Stimulated activated naive CD4-positive, alpha-beta T cell (primary cell): ENCODE measurements at places on chromosomes 7 and 10.

- no peak for DNase-seq
These were observed 138.5 kb downstream of the WNT2 start for GRCh38 chr7:117184367-117184766.

GRCh38 chr10:103871006-103871405 is 15.6 kb upstream of the SH3PXD2A start:
- DNase-seq, result no peak

DNA sequence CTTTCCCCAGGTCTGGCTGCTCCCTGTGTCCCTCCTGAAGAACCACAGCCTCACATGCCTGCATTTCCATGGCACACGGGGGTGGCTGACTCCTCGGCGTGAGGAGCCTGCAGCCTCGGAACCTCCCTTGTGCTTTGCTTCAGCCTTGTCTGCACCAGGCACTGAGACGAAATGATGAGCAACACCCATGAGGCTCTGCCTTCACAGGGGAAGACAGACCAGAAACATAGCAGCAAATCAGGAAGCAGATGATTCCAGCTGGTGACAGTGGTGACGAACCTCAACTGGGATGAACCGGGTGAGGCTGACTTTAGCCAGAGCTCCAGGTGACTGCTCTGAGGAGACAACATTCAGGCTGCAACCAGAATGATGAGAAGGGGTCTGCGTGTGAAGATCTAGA is 84.5 kb upstream of the SMNDC1 start:
- no peak for DNase-seq

DNA sequence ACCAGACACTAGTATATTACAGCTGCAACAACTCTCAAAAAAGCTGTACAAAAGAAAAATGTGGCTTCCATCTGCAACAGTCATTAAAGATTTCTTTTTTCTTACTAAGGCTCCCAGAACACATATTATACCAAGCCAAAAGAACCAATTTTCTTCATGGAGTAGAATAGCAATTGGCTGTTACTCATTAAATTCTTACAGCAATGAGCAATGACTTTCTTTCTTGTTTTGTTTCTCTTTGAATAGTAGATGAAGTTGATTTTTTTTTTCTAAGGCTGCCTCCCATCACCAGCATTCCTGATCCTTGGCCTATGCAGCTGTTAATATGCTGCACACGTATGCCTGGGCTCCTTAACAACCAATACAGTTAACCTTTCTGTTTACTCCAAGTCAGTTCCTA is 36.6 kb upstream of the SPOCK2 start:
- no peak for DNase-seq

- no peak for DNase-seq
These were observed 78.4 kb downstream of the XRCC2 start for GRCh38 chr7:152597507-152597906.

GRCh38 chr7:36265680-36266079 is 112.6 kb downstream of the EEPD1 start:
- no peak for DNase-seq

GRCh38 chr10:133026726-133027395 is 60.9 kb upstream of the ADGRA1 start:
- no peak for DNase-seq
